ENCODE measurements at places on chromosomes 1 and 21. TPM values are rescaled to one million over a fixed set of nuclear protein-coding genes. Genes with fewer than 3 reads are reported as not detected.

- H3K27ac ChIP-seq: no peak overlapping the region
- no peaks in the 10 kb centered on the region for H3K4me1 ChIP-seq
- H3K4me3 ChIP-seq: no peak overlapping the region
- H3K36me3 ChIP-seq: peaks cover 45% of the 10 kb centered on the region
Measured at GRCh38 chr1:51768971-51769588, 109.4 kb downstream of the NRDC start.

GRCh38 chr1:6419804-6420453, at the start of gene HES2:
Gene HES2 (minus strand): TSS chr1:6419919. CDS start chr1:6419820, 99 bp downstream.
- no peak within 1 kb of the TSS for H3K27ac ChIP-seq
- H3K4me1 ChIP-seq: no peaks in the 10 kb centered on the region
- DNase-seq: no peak
- H3K36me3 ChIP-seq: no peaks in the 10 kb centered on the region

GRCh38 chr1:218568962-218569550, 223.9 kb downstream of the TGFB2 start:
- no peak overlapping the region for H3K4me3 ChIP-seq
- DNase-seq: no peak
- H3K27me3 ChIP-seq: no peaks in the 10 kb centered on the region
- H3K36me3 ChIP-seq: no peaks in the 10 kb centered on the region
- H3K27ac ChIP-seq: no peak overlapping the region

- no peaks in the 10 kb centered on the region for H3K27me3 ChIP-seq
- DNase-seq: peak; percentile 63
- no peak overlapping the region for H3K27ac ChIP-seq
- no peaks in the 10 kb centered on the region for H3K36me3 ChIP-seq
Measured at GRCh38 chr1:43321331-43321891, 16.2 kb upstream of the MPL start.

DNA sequence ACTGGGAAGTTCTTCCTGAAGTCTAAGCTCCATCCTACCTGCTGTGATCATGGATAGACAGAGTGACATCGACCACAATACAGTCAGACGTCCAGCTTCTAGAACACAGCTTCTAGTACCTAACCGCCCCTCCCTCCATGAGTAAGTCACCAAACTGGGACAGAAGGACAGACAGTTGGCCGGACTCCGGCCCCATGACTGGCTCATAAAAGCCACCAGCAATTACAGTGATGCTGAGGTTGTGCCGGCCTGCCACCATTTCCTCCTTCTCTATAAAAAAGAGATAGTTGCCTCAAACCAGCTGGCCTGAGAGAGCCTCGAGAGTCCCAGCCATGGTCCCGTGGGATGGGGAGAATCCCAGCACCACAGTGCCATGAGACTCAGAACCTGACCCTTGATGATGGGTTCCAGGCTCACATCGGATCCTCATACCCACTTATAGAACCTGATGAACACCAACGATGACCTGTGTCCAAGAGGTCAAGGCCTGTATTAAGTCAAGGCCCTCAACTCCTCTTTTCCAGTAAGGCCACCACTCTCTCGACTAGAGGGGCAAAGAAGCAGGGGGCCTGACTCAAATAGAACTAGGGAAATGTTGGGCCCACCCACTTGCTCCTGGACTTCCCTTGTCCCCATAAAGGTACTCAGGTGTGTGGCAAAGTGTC, 3.4 kb downstream of the MEF2D start:
- H3K27me3 ChIP-seq: no peaks in the 10 kb centered on the region
- H3K4me3 ChIP-seq: peak overlapping the region; percentile 97
- H3K27ac ChIP-seq: peak overlapping the region; percentile 100
- no peaks in the 10 kb centered on the region for H3K36me3 ChIP-seq
- peaks cover 80% of the 10 kb centered on the region for H3K4me1 ChIP-seq

GRCh38 chr1:153363641-153364040, 6.0 kb downstream of the S100A9 start:
- no peaks in the 10 kb centered on the region for H3K36me3 ChIP-seq
- no peaks in the 10 kb centered on the region for H3K4me1 ChIP-seq
- H3K27ac ChIP-seq: no peak overlapping the region
- H3K4me3 ChIP-seq: no peak overlapping the region

- H3K36me3 ChIP-seq: no peaks in the 10 kb centered on the region
- no peak for DNase-seq
- no peaks in the 10 kb centered on the region for H3K4me1 ChIP-seq
- H3K4me3 ChIP-seq: no peak overlapping the region
Measured at GRCh38 chr1:185014941-185015340, 30.4 kb upstream of the RNF2 start.

DNA sequence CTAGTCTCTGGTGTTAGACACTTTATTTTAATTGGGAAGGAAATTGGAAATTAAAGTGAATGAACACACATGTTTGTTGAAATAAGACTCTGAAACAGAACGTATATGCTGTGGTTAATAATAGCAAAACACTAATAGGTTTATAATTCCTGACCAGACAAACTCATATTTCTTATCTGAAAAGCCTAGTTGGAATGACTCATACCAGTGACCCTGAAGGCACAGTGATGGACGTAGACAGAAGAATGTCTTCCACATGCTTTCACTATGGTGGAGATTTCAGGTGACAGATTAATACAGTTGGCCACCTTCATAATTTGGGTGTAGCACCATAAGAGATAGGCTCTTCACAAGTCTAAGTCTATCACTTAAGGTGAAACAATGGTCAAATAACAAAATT, 83.0 kb upstream of the COL11A1 start:
- DNase-seq: no peak
- no peaks in the 10 kb centered on the region for H3K27me3 ChIP-seq
- no peak overlapping the region for H3K4me3 ChIP-seq
- no peak overlapping the region for H3K27ac ChIP-seq
- no peaks in the 10 kb centered on the region for H3K36me3 ChIP-seq

DNA sequence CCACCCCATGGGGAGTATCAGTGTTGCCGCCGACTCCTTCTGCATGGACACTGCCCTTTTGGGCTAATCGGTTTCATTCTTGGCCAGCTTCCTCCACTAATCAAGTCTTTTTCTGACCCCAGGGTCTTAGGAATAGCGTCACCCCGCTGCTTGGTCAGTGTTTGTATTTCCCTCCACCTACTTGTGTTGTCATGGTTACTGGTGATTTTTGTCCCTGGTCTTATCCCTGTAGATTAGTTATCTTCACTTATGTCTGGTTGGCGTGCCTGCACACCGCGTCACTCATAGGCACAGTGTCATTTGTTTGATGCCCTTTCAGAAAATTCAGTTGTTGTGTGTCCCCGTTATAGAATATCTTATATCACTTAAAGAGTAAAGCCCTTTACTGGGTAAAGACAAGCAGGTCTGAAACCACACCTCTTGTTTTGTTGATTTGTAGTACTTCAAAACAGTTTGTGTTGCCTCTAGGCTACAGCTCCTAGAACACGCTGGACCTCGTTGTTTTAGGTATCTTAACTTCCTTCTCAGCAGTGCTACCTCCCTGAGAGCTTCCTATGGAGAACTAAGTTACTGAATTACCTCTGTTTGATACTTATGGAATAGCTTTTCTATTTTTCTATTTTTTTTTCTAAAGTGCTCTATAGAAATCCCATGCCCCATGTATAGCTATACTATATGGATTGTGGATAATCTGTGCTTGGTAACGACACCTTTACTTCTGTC, 868 bp downstream of the PPP1R12B start:
- H3K4me3 ChIP-seq: peak overlapping the region; percentile 98
- no peak for DNase-seq
- H3K27ac ChIP-seq: peak overlapping the region; percentile 96
- no peaks in the 10 kb centered on the region for H3K27me3 ChIP-seq
- H3K4me1 ChIP-seq: peaks cover 21% of the 10 kb centered on the region

DNA sequence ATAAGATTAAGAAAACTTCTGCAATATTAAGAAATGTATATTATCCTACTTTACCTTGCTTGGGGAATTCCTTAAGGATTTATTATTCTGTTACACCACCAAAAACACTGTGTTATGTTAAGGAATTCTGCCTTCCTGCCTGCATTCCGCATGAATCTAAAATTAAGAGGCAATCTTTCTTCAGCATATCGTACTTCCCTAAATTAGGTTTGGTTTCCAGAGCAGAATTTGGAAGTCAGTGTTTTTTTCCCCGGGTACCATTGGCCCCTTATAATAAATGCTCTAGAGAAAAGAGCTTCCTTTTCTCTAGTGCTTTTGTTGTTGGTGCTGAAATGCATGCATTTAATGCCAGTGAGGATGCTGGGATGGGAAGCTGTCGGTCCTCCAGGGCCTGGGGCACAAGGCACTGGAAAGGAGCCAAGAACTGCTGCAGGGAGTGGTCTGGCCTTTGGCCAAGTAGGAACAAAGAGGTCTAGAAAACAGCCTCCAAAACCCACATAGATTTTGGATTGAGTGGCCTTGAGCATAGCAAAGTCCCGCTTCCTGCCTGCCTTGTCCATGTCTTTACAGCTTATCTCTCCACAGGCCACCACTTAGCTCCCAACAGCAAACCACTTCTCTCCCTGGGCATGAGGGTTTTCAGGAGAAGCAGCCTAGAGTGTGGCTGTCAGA, 69.9 kb downstream of the RRAGC start:
- H3K4me3 ChIP-seq: no peak overlapping the region
- peaks cover 58% of the 10 kb centered on the region for H3K27me3 ChIP-seq
- H3K4me1 ChIP-seq: no peaks in the 10 kb centered on the region
- H3K27ac ChIP-seq: no peak overlapping the region
- no peaks in the 10 kb centered on the region for H3K36me3 ChIP-seq
- DNase-seq: no peak

- no peak for DNase-seq
- no peaks in the 10 kb centered on the region for H3K36me3 ChIP-seq
- no peak overlapping the region for H3K27ac ChIP-seq
- no peaks in the 10 kb centered on the region for H3K27me3 ChIP-seq
- H3K4me3 ChIP-seq: no peak overlapping the region
Measured at GRCh38 chr1:41639332-41639936, 155.0 kb upstream of the EDN2 start.

GRCh38 chr1:98651116-98651632, 10.3 kb upstream of the SNX7 start:
- H3K27ac ChIP-seq: no peak overlapping the region
- DNase-seq: no peak
- no peak overlapping the region for H3K4me3 ChIP-seq
- no peaks in the 10 kb centered on the region for H3K27me3 ChIP-seq
- H3K4me1 ChIP-seq: no peaks in the 10 kb centered on the region

- peak; percentile 70 for DNase-seq
- H3K27ac ChIP-seq: no peak overlapping the region
- no peaks in the 10 kb centered on the region for H3K36me3 ChIP-seq
- H3K27me3 ChIP-seq: no peaks in the 10 kb centered on the region
Measured at GRCh38 chr21:36773117-36773516, 74.2 kb downstream of the SIM2 start.

DNA sequence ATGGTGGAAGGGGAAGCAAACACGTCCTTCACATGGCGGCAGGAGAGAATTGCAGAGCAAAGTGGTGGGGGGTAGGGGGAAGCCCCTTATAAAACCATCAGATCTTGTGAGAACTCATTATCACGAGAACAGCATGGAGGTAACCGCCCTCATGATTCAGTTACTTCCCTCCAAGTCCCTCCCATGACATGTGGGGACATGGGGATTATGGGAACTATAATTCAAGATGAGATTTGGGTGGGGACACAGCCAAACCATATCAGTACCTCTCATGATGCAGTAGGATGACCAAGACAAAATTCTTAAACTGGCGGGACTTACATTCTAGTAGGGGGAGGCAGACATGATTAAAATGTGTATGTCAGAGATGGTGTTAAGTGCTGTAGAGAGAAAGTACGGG, 38.8 kb downstream of the WNT4 start:
- H3K27ac ChIP-seq: no peak overlapping the region
- DNase-seq: no peak
- peaks cover 25% of the 10 kb centered on the region for H3K4me1 ChIP-seq
- no peaks in the 10 kb centered on the region for H3K36me3 ChIP-seq
- H3K27me3 ChIP-seq: no peaks in the 10 kb centered on the region
- no peak overlapping the region for H3K4me3 ChIP-seq

DNA sequence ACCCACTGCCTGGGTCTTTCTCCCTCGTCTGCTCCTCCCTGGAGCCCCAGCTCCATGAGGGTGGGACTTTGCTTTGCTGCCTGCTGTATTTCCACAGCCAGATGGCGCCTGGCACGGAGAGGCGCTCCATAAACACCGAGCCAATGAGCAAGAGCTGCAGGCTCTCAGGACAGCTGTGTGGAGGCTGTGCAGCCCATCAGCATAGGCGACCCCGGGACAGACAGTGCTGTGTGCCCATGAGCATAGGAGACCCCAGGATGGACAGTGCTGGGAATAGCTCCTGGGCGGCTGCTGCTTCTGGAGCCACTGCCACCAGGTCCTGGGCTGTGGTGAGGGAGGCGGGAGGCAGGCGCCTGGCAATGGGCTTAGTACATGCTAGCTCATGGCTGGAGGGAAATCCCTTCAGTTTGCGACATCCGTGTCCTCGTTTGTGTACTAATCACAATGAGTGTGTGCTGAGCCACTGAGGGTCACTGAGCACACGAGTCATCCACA, 29.2 kb downstream of the CEP104 start:
- no peaks in the 10 kb centered on the region for H3K27me3 ChIP-seq
- H3K27ac ChIP-seq: no peak overlapping the region
- DNase-seq: peak; percentile 46
- no peaks in the 10 kb centered on the region for H3K4me1 ChIP-seq
- H3K4me3 ChIP-seq: no peak overlapping the region

- H3K27me3 ChIP-seq: no peaks in the 10 kb centered on the region
- no peak for DNase-seq
- no peak overlapping the region for H3K27ac ChIP-seq
- no peaks in the 10 kb centered on the region for H3K36me3 ChIP-seq
- no peak overlapping the region for H3K4me3 ChIP-seq
Measured at GRCh38 chr1:54360165-54361005, 45.8 kb downstream of the SSBP3 start.

DNA sequence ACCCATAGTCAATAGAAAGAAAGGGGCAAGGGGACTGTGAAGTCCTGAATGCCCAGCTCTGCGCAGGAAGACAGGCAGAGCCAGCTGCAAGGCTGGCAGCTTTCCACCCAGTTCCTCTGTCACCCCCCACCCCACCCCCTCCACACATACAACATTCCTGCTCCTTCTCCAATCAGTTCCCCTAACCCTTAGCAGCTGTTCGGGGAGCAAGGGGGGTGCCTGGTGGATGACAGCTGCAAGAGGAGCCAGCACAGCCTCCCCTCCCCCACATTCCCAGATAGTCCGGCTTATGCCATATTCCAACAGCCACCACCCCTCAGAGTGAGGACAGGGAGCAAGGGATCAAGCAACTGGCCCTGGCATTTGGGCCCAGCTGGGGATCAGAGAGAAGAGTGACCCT, 9.7 kb downstream of the ARHGEF2 start:
- no peak for DNase-seq
- no peak overlapping the region for H3K4me3 ChIP-seq
- H3K27me3 ChIP-seq: no peaks in the 10 kb centered on the region
- peaks cover 58% of the 10 kb centered on the region for H3K4me1 ChIP-seq

- H3K27me3 ChIP-seq: no peaks in the 10 kb centered on the region
- peaks cover 7% of the 10 kb centered on the region for H3K4me1 ChIP-seq
- no peaks in the 10 kb centered on the region for H3K36me3 ChIP-seq
- H3K27ac ChIP-seq: no peak overlapping the region
- no peak for DNase-seq
Measured at GRCh38 chr1:213154056-213154685, 103.1 kb downstream of the RPS6KC1 start.

AIRE gene
- total RNA-seq: not detected

OPRD1 gene
- 0.83 TPM for total RNA-seq

LIN28A gene
- total RNA-seq: not detected

SPRR4 gene
- not detected for total RNA-seq

ETNK2 gene
- 3.8 TPM for total RNA-seq

SH2D1B gene
- not detected for total RNA-seq

SUSD4 gene
- 0.81 TPM for total RNA-seq

DNASE2B gene
- 0.99 TPM for total RNA-seq

GPR37L1 gene
- total RNA-seq: 0.27 TPM

BRDT gene
- not detected for total RNA-seq

SLC16A4 gene
- 3.7 TPM for total RNA-seq
